ENCODE measurements at places on chromosomes 2 and 18. TPM values are rescaled to one million over a fixed set of nuclear protein-coding genes. Genes with fewer than 3 reads are reported as not detected.

The AMER3 gene
- total RNA-seq = not detected

The KCNK3 gene
- 5.1 TPM for total RNA-seq

The KLHL29 gene
- 7.7 TPM for total RNA-seq

The G6PC2 gene
- not detected for total RNA-seq

The SERPINB12 gene
- not detected for total RNA-seq

The SLC8A1 gene
- 10.6 TPM for total RNA-seq

The DPYSL5 gene
- total RNA-seq = 0.63 TPM

The STAT4 gene
- 1.6 TPM for total RNA-seq

The EHD3 gene
- 4.6 TPM for total RNA-seq

The RUFY4 gene
- total RNA-seq = not detected

The OTOS gene
- total RNA-seq = not detected

The PARD6G gene
- total RNA-seq = 3.6 TPM

The SESTD1 gene
- total RNA-seq = 18.5 TPM

The SLC19A3 gene
- total RNA-seq = 0.29 TPM

The NPHP1 gene
- 5.3 TPM for total RNA-seq

The SRD5A2 gene
- under 0.01 TPM for total RNA-seq

The LONRF2 gene
- 0.43 TPM for total RNA-seq

The CRYBA2 gene
- total RNA-seq = not detected

The UGT1A8 gene
- not detected for total RNA-seq

The MC2R gene
- not detected for total RNA-seq

The NDUFB3 gene
- total RNA-seq = 138 TPM

The PRR30 gene
- total RNA-seq = not detected

The CNTNAP5 gene
- total RNA-seq = not detected

The ANKRD30BL gene
- total RNA-seq = not detected

The GAREM2 gene
- 1.9 TPM for total RNA-seq

The SALL3 gene
- total RNA-seq = 3.0 TPM

The MARCHF4 gene
- 6.9 TPM for total RNA-seq

The KIF1A gene
- 69.2 TPM for total RNA-seq

The TUBA3E gene
- total RNA-seq = not detected

The GORASP2 gene
- total RNA-seq = 65.6 TPM

The LDAH gene
- 29.9 TPM for total RNA-seq

The SERPINB7 gene
- 7.5 TPM for total RNA-seq

The SERPINB3 gene
- total RNA-seq = 0.12 TPM

The POTEJ gene
- not detected for total RNA-seq

The KCTD18 gene
- total RNA-seq = 11.4 TPM
